ENCODE measurements at places on chromosomes 12 and 14.
A peak's percentile ranks its signal among the peaks of the same experiment; 100 is the strongest.

- no peak for DNase-seq
These were observed 493.1 kb downstream of the BCAT1 start for GRCh38 chr12:24455811-24456210.

DNA sequence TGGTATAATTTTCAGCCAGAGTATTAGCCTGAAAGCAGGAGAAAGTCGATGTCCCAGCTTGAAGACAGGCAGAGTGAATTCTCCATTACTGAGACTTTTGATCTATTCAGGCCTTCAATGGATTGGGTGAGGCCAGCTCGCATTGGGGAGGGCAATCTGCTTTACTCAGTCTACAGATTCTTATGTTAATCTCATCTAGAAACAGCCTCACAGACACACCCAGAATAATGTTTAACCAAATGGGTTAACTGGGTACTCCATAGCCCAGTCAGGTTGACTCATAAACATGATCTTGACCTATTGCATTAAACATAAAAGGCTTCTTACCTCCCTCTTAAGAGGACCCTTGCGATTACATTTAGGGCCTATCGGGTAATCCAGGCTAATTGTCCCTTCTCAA is 118.0 kb downstream of the KTN1 start:
- DNase-seq = no peak

DNA sequence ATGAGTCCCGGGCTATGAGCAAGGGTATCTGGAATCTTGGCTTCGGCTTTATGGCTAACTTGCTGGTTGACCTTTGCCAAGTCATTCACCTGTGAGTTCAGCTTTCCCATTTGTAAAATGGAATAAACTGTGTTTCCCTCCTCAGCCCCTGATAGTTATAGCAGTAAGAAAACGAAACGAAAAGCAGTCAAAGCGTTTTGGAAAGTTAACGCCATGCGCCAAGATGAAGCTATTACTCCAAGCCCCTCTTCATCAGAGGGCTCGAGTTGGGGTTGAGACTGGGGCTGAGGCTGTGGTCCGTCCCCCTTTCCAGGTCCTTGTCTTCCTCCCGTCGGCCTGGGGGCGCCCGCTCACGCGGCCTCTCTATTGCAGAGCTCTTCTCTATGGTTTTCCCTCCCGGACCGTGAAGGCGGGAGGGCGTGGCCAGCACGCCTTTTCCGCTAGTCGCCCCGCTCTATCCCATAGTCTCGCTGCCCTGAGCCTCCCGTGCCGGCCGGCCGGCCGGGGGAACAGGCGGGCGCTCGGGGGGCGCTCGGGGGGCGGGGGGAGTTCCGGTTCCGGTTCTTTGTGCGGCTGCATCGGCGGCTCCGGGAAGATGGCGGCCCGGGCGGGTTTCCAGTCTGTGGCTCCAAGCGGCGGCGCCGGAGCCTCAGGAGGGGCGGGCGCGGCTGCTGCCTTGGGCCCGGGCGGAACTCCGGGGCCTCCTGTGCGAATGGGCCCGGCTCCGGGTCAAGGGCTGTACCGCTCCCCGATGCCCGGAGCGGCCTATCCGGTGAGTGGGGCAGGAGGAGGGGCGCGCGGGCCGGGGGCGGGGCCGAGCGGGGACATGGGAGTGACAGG is at the start of gene SMARCD1:
SMARCD1 (plus strand) TSS at position 568 of the 840 bp plus-strand sequence; CDS start at position 596, 28 bp downstream.
- DNase-seq = peak; percentile 96

DNA sequence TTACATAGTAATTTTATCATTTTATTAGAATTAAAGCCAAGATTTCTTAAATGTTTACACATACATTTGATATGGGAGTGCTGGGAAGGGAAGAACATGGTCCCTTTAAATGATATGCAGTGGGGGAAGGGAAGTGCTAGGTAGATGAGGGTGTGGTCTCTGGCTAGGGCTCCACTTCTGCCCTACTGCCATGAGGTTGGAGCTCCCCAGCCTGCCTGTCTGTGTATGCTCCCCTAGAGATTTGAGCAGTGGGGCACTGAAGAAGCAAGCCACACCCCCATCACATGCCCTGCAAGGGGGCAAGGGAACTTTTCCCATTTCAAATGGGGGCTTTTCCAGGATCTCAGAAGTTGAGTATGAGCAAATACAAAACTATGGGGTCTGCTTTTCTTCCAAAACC is 25.5 kb downstream of the CLECL1 start:
- DNase-seq = no peak

- DNase-seq = no peak
These were observed 4.3 kb downstream of the TM7SF3 start for GRCh38 chr12:27009881-27010301.

- DNase-seq = no peak
These were observed 155.8 kb downstream of the NELL2 start for GRCh38 chr12:44720265-44720664.

- no peak for DNase-seq
These were observed 6.8 kb upstream of the SLC24A4 start for GRCh38 chr14:92316176-92316575.

Data from Ammon's horn (tissue), 1 donor.